ENCODE measurements at places on chromosomes 1 and 21.
A peak's percentile ranks its signal among the peaks of the same experiment; 100 is the strongest.

DNA sequence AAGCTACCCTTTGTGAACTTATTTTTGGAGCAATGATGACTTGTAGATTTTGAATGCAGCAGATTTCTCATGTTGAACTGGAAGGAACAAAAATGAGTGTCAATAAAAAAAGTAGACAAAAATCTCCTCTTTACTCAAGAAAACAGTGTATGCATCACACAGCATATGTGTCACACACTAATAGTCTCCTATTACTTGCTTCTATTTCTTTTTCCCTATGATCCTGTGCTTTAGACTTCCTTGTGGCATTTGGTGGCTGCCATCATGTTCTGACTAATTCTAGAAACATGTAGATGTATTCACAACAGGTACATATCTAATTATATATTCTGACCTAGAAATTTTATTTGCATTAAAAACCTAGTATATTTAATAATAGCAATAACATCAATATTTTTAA lies 14.3 kb downstream of the RC3H1 start:
- no peaks in the 10 kb centered on the region for H3K36me3 ChIP-seq
- no peak overlapping the region for H3K27ac ChIP-seq
- no peaks in the 10 kb centered on the region for H3K4me1 ChIP-seq
- no peak overlapping the region for H3K4me3 ChIP-seq
- H3K27me3 ChIP-seq, result no peaks in the 10 kb centered on the region

DNA sequence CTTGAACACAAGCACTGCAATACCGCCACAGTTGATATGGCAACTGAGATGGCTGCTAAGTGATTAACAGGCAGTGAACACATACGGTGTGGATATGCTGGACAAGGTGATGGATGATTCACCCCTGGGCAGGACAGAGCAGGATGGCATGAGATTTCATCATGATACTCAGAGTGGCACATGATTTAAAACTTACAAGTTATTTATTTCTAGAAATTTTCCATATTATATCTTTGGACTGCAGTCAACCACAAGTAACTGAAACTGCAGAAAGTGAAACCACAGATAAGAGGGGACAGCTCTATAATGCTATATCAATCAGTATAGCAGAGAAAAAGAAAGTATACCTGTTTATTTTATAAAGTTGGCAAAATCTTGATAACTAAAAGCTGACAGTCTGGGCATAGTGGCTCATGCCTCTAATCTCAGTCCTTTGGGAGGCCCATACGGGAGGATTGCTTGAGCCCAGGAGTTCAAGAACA lies 47.9 kb downstream of the PHACTR4 start:
- no peak overlapping the region for H3K27ac ChIP-seq
- no peaks in the 10 kb centered on the region for H3K27me3 ChIP-seq
- H3K36me3 ChIP-seq, result no peaks in the 10 kb centered on the region
- DNase-seq, result no peak
- H3K4me1 ChIP-seq, result no peaks in the 10 kb centered on the region

DNA sequence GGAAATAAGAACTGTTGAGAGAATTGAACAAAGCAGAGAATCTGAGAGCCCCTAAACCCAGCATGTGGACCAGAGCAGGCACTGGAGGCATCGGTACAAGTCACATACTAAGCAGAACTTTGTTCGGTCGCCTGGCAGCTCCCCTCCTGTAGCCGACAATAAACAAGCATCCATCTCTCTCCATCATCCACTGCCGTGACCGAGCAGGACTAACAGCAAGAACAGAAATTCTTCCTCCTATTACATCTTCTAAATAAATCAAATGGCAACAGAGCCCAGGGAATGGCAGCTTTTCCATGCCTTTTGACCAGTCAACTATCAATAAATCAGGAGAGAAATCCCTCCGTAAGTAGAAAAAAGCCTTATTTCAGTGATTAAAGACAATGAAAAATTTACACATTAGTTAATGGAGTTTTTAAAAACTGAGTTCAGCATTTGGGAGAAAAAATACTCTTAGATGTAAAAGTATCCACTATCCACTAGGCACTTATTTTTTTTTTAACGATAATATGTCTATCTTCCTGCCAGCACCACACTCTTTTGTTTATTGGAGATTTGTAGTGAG lies 36.5 kb downstream of the PTPN14 start:
- no peak overlapping the region for H3K4me3 ChIP-seq
- H3K27ac ChIP-seq, result no peak overlapping the region
- no peak for DNase-seq

DNA sequence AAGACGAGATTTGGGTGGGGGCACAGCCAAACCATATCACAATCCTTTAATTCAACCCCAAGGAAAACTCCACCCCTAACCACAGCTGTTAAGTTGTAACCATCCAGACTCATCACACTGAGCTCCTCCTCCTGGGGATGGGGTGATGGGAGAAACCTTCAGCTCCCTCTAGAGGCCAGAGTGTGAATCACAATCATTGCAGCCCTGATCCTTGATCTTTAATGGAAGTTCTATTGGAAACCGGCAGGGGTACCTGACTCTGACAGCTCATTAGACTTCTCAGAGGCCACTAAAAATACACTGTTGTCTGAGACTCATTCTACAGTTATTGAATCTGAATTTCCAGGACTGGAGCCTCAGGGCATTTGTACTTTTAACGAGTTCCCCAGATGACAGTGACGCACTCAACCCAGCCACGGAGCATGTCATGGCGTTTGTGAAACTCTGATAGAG lies 127.2 kb downstream of the IGSF21 start:
- H3K27me3 ChIP-seq, result peaks cover under 1% of the 10 kb centered on the region
- DNase-seq, result no peak
- no peak overlapping the region for H3K4me3 ChIP-seq
- H3K27ac ChIP-seq, result no peak overlapping the region

- H3K27me3 ChIP-seq, result no peaks in the 10 kb centered on the region
- no peak for DNase-seq
- H3K36me3 ChIP-seq, result no peaks in the 10 kb centered on the region
- no peak overlapping the region for H3K4me3 ChIP-seq
Measured at GRCh38 chr1:68528243-68528642, 31.4 kb upstream of the DEPDC1 start.

- H3K36me3 ChIP-seq, result peaks cover 5% of the 10 kb centered on the region
- DNase-seq, result no peak
- no peaks in the 10 kb centered on the region for H3K27me3 ChIP-seq
- H3K4me3 ChIP-seq, result no peak overlapping the region
- no peak overlapping the region for H3K27ac ChIP-seq
Measured at GRCh38 chr1:26535201-26535600, 5.6 kb downstream of the RPS6KA1 start.

GRCh38 chr1:18300376-18300775 lies 180.4 kb upstream of the KLHDC7A start:
- no peaks in the 10 kb centered on the region for H3K27me3 ChIP-seq
- H3K4me3 ChIP-seq, result no peak overlapping the region
- no peaks in the 10 kb centered on the region for H3K36me3 ChIP-seq
- H3K27ac ChIP-seq, result no peak overlapping the region

- H3K4me1 ChIP-seq, result no peaks in the 10 kb centered on the region
- H3K4me3 ChIP-seq, result peak overlapping the region; percentile 35
- DNase-seq, result no peak
- no peaks in the 10 kb centered on the region for H3K36me3 ChIP-seq
Measured at GRCh38 chr1:117051224-117052064, 8.7 kb upstream of the TTF2 start.

DNA sequence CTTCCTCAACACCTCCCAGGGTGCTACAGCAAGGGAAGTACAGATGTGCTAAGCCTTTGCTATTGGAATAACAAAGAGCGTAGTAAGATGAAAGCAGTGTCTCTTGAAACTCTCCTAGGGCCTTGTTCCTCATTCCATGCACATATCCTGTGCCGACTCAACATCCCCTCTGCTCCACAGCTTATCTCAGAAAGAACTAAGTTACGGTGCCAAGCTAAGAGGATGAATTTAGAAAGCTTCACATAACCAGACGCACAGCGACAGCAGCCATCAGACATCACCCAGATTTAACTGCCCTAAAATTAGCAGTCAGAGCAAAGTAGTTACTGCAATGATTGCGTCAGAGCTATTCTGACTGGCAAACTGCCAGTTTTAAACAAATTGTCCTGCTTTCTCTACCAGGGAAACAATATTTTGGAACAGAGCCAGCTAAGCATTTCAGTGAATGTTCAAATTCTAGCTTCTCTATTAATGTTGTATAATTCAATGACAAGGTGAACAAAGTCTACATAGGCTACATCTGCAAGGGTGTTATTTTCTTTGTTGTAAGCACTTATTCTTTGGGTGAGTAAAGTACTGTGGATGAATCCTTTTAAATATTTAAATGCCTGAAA lies 9.5 kb downstream of the SIPA1L2 start:
- no peaks in the 10 kb centered on the region for H3K36me3 ChIP-seq
- H3K4me1 ChIP-seq, result no peaks in the 10 kb centered on the region
- DNase-seq, result no peak
- no peaks in the 10 kb centered on the region for H3K27me3 ChIP-seq

DNA sequence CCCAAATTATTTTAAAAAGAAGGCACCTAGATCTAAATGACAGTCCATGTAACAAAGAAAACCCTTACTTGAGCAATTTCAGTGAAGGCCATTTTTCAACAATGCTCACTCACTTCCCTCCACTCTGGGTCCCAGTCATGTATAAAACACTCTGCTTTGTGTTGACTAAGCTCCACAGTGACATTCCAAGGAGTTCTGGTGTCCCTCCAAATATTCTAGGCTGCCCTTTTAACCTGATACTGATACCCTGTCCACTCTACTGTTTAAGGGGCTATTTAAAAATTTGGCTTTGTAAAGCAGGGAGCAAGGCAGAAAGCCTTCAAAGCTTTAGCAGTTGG lies 73.6 kb downstream of the GNG12 start:
- no peaks in the 10 kb centered on the region for H3K36me3 ChIP-seq
- H3K4me1 ChIP-seq, result no peaks in the 10 kb centered on the region
- no peak for DNase-seq
- no peak overlapping the region for H3K4me3 ChIP-seq
- H3K27me3 ChIP-seq, result peaks cover 4% of the 10 kb centered on the region

GRCh38 chr1:219465212-219466093 lies 147.5 kb downstream of the ZC3H11B start:
- no peaks in the 10 kb centered on the region for H3K36me3 ChIP-seq
- DNase-seq, result no peak
- no peak overlapping the region for H3K27ac ChIP-seq

GRCh38 chr1:10691740-10692125 lies 104.7 kb downstream of the CASZ1 start:
- H3K27me3 ChIP-seq, result no peaks in the 10 kb centered on the region
- H3K27ac ChIP-seq, result no peak overlapping the region
- no peaks in the 10 kb centered on the region for H3K36me3 ChIP-seq
- H3K4me3 ChIP-seq, result no peak overlapping the region
- H3K4me1 ChIP-seq, result peaks cover 17% of the 10 kb centered on the region

DNA sequence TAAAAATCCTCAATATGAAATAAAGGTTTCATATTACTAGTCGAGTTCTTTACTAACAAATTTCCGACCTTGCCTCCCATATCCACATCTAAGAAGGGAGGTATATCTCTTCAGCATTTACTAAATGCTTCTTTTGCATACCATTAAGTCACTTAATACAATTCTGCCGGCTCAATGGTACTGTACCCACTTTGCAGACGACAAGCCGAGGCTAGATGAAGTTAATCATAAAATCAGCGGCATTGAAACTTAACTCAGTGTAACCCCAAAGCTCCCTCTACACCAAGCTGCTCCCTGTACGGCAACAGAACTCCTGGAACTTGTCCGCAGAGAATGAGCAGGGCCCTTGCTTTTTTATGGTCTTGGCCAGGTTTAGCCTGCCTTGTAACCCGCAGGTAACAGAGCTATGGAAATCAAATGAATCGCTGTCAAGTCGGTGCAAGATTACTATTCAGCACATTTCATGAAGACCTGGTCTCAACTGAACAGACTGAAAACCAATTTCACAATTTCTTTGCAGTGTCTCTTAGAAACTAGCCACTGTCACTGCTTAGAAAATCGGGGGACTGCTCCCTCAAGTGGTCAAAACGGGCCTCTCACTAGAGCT lies 738 bp downstream of the INTS7 start:
- peak overlapping the region; percentile 64 for H3K4me3 ChIP-seq
- H3K4me1 ChIP-seq, result peaks cover 10% of the 10 kb centered on the region
- no peak for DNase-seq
- H3K27me3 ChIP-seq, result no peaks in the 10 kb centered on the region
- H3K36me3 ChIP-seq, result no peaks in the 10 kb centered on the region

DNA sequence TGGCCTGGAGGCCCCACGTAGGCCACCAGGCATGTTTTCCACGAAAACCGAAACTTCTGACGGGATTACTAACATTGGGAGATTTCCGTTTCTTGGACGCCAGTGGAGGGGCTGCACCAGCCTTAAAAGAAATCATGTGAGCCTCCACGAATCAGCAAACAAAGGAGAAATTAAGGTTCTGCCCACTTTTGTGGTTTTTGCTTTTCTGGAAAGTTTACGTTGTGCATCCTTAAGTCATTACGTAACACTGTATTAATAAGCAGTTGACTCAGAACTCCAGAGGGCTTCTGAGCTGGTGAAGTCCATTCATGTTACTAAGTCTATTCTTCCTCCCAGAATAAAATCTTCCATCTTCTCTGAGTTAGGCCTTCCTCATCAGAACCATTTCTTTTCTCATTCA lies 168.5 kb downstream of the PSMG1 start:
- no peak overlapping the region for H3K27ac ChIP-seq
- no peaks in the 10 kb centered on the region for H3K4me1 ChIP-seq
- H3K27me3 ChIP-seq, result no peaks in the 10 kb centered on the region
- no peaks in the 10 kb centered on the region for H3K36me3 ChIP-seq
- H3K4me3 ChIP-seq, result no peak overlapping the region

GRCh38 chr1:241330619-241331327 lies 26.2 kb downstream of the RGS7 start:
- no peak overlapping the region for H3K27ac ChIP-seq
- H3K36me3 ChIP-seq, result no peaks in the 10 kb centered on the region
- H3K4me1 ChIP-seq, result no peaks in the 10 kb centered on the region
- DNase-seq, result no peak
- no peaks in the 10 kb centered on the region for H3K27me3 ChIP-seq

DNA sequence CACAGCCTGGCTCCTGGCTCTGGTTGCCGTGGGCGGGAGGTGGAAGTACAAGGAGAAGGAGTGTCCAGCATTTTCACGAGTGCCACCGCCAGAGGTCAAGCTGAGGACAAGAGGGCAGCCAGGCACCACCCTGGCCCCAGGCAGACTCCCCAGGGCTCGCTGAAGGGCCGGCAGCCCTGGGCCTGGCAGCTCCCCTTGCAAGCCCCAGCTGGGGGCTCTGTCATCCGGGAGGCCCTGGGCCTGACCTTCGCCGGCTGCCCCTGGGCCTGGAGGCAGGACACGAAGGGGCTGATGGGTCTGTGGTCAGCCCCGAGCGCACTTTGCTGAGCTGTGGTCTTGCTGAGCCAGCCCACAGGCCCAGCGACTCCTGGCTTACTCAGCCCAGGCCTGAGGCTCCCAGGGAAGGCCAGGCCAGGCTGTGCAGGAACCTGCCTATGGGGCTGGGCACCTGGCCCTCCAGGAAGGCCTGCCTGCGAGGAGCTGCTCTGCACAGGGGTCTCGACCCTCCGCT lies 74.8 kb downstream of the MORN1 start:
- H3K27ac ChIP-seq, result no peak overlapping the region
- no peak overlapping the region for H3K4me3 ChIP-seq
- DNase-seq, result no peak
